Activated CD4-positive, alpha-beta T cell treated with anti-CD3 and anti-CD28 coated beads, Interleukin-2, Interleukin-6, amounts not matched to agents 100 ng/mL and 50 ng/mL, durations not matched to agents 16 hours and 8 hours (primary cell): ENCODE measurements at places on chromosomes 12 and 14.

DNA sequence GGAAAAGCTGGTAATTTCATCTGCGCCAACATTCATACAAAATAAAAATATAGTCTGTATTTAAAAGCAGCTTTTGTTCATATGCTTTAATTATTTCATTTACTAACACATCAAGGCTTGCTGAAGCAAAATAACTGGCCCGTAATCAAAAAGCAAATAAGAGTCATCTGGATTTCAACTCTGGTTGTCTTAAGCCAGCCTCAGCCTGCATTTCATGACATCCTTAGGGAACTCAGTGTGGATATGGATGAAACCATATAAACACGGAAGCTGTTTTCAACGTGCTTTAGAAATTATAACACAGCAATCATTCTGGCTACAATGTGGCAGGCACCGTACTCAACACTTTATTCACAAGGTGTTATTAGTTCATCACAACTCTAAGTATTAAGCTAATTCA is 852 bp downstream of the COX16 start:
- no peak for DNase-seq

DNA sequence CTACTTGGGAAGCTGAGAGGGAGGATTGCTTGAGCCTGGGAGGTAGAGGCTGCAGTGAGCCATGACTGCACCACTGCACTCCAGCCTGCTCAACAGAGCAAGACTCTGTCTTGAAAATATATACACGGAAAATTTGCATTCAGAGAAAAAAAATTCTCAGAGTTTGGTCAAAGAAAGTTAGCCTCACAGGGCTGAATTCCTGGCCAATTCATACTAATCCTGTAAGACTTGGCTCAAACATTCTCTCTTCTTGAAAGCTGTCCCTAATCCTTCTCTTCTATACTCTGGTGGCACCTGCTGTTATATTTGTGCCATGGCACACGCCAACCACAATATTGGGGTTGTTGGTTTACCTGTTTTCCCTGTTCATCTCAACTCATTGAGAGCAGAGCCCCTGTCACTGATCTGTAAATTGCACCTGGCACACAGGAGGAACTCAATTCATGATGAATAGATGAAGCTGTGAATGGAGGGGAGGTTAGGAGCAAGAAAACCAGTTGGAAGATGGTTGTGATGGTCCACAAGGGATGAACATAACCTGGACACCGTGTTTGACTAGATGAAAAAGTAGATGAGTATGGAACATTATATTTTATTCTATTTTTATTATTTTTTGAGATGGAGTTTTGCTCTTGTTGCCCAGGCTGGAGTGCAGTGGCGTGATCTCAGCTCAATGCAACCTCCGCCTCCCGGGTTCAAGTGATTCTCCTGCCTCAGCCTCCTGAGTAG is 36.8 kb upstream of the SPTSSA start:
- DNase-seq: peak; percentile 2

- DNase-seq: no peak
Measured at GRCh38 chr14:101222362-101223070, 319.0 kb upstream of the RTL1 start.

GRCh38 chr12:77569876-77570275 is 260.8 kb upstream of the NAV3 start:
- no peak for DNase-seq

DNA sequence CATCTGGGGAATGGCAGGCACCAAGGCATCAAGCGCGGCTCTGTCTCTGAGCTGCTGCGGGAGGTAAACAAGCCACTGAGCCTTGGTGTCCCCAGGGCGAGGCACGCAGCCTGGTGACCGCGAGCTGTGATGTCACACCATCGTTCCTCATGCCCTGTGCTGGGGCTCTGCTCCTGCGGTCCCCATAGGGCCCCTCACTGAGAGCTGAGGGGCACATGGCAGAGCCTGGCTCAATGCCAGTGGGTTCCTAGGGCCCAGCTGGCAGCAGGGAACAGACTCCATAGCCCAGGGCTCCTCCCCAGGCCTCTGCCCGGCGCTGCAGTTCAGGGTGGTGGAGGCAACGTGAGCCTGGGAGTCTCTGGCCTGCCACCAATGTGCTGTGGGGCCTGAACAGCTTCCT is 22.6 kb downstream of the CHGA start:
- no peak for DNase-seq

DNA sequence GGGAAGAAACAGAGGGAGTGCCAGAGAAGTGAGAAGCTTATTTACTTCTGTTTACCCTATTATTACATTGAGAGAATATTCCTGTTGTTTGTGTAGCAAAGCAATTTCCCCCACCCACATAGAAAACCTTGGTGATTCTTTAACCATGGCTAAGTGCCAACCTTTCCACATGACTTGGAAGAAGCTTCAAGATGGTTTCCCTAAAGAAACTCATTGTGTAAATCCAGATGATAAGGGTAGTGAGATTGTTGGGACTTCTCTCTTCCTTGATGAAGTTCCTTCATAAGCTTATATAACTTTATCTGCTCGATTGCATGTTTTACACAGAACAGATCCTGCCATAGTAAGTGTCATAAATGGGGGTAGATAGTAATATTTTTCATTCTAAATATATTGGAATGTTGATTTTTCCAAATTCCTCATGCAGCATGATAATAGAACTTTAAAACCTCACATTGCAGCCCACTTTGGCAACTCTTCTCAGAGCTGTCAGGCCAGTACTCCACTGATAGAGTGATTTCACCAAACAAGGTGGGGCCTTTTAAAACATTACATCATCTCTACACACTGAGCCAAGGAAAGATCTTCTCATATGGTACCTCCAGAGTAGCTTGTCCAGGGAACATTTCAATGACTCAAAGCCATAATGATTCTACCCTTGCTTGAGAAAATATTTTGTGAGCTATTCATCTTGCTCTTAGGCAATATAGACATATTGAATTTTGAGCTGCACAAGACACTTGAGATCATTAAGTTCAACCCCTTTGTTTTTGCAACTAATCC is 47.8 kb upstream of the KIF21A start:
- no peak for DNase-seq

GRCh38 chr12:106769546-106769945 is 4.9 kb upstream of the RIC8B start:
- DNase-seq: no peak

GRCh38 chr14:57574617-57575288 is 81.1 kb upstream of the CCDC198 start:
- DNase-seq: no peak
